ENCODE measurements at places on chromosomes 11 and 22.

DNA sequence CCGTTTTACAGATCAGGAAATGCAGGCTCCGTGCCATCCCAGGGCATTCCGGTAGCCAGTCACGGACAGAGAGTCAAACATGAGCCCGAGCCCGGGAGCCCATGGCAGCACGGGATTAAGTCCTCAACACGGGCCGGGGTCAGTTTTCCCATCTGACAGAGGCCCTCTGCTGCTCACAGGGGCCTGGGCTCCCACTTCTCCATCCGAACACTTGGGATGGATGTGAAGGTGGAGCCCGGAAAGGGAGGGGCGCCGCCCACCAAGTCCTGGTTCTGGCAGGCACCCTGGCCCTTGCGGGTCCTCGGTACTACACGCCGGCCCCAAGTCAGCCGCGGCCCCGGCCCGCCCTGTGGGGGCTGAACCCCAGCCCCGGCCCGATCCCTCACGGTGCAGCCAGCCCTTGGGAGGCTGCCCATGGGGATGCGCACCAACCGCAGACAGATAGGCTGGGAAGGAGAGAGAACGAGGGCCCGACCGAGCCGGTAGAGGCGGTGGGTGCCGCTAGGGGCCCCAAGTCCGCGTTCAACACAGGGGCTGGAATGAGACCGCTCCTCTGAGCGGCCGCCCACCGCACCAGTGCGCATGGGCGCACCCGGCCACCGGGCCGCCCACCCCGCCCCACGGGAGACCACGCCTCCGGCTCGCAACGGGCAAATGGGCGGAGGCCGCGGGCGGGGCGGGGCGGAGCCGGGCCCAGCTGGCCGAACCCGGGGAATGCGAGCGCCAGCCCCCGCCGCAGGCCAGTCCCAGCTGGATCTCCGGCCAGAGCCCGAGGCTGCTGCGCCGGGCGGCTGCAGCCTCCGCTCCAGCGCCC lies at the start of gene CAPN5:
Gene CAPN5, plus strand, starts transcription at position 743 of the 814 bp plus-strand sequence. CDS start 17,916 bp downstream, outside the sequence.
- peak; percentile 89 for DNase-seq

GRCh38 chr11:68966894-68967780 lies 13.6 kb downstream of the MRGPRD start:
- DNase-seq = no peak

GRCh38 chr11:30143098-30143705 lies 87.6 kb upstream of the FSHB start:
- no peak for DNase-seq

- no peak for DNase-seq
Measured at GRCh38 chr22:43320943-43321900, 21.9 kb downstream of the SCUBE1 start.

DNA sequence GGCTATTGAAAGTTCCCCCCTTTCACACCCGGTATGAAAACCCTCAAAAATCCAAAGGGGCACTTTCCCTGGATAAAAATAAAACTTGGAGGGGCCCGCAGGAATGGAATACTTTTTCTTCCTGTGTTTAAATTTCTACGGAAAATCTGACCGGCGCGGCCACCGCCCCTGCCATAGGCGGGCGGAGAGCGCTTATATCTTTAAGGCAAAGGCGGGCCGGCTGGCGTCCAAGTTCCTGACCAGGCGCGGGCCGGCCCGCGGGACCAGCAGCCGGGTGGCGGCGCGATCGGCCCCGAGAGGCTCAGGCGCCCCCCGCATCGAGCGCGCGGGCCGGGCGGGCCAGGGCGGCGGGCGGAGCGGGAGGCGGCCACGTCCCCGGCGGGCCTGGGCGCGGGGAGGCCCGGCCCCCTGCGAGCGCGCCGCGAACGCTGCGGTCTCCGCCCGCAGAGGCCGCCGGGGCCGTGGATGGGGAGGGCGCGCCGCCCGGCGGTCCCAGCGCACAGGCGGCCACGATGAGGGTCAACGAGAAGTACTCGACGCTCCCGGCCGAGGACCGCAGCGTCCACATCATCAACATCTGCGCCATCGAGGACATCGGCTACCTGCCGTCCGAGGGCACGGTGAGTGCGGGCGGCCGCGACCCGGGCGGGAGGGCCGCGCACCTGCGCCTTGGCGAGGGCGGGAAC lies at the start of gene ANO1:
Gene ANO1, plus strand, starts transcription at position 223 of the 686 bp plus-strand sequence. Its CDS starts 290 bp downstream, at position 513.
- DNase-seq = no peak

GRCh38 chr11:83093634-83094033 lies 21.9 kb upstream of the RAB30 start:
- DNase-seq = no peak

GRCh38 chr11:68164437-68164836 lies 43.2 kb upstream of the CHKA start:
- DNase-seq = no peak

DNA sequence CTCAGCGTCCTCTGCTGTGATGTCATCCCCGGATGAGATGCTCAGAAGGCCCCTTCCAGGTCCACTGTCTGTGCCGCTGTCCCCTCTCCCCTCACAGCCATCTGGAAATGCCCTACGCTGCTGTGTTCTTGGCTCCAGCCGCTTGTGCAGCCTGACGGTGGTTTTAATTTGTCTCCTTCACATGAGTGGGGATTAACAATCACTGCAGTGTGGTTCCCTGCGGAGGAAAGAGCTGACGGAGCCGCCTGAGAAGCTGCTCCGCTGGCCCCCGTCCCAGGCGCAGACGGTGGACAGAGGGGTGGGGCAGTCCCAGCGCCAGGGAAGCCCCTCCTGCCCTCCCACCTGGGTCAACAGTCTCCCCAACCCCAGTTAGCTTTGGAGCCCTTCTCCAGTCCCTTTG lies 67.5 kb upstream of the PHF21B start:
- no peak for DNase-seq

GRCh38 chr11:19673924-19674729 lies 38.5 kb upstream of the NAV2 start:
- no peak for DNase-seq

- no peak for DNase-seq
Measured at GRCh38 chr11:70135625-70136059, 57.5 kb downstream of the ANO1 start.

DNA sequence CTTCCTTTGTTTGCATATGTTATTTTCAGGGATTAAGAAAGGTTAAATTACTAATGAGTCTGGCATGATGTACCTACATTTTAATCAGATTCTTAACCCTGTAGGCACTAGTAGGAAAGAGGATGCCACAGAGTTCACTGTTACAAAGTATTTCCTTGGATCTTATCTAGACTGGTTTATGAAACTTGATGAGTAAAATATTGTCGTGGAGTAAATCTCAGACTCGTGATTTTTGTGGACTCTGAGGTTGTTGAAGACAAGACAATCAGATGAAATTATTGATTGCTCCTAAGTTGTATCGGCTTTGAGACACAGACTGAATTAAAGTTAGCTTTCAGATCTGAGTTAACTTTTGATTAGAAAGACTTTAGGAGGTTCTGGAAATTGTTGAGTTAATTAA lies 6.0 kb downstream of the KMT2A start:
- DNase-seq = no peak

DNA sequence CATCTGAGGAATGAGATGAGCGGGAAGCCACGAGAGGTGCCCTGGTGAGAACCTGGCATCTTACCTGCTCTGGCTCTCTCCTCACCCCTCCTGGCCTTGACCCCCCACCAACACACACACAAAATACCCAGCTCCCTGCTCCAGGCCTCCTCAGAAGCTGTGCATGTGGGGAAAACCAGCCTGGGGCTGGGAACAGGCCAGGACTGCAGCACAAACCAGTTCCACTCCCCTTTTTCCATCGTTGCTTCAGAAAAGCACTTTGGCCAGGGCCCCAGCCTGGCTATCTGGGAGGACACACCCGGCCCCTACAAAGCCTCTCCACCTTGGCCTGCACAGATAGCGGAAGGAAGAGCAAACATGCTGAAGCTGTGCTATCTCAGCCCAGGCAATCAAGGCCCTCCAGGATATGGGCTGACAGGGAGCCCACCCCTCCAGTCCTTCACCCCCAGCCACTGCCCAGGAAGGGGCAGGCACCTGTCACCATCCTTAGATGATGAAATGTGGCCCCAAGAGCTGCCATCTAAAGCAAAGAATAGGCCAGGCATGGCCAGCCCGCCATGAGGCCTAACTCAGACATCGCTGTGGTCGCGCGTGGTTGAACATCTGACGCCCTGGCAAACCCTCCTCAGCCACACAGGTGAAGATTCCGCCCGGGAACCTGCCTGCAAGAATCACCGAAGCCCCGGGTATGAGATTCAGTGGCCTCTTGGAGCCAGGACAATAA lies 35.4 kb downstream of the PISD start:
- no peak for DNase-seq

GRCh38 chr11:118152020-118152551 lies 537 bp downstream of the SCN4B start:
- no peak for DNase-seq

DNA sequence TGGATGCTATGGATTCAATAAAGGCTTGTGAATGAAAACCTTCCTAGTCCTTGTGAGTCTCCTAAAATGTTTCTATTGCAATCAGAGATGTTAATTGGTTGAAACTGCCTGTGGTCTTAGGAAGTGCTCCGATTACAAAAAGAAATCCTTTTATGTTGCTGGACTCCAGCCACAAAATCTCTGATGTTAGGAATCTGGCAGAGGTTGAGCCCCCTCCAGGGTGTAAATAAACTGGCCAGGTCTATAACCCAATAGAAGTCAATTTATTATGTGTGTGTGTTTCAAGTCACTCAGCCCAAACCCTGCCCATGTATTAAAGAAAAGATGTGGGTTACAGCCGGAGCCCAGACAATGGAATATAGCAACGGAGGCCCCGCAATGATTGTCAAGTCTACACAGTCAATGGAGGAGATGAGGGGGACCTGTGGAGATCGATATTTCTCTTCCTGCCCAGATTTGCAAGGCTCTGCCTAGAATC lies 218.1 kb upstream of the SORL1-AS1 start:
- no peak for DNase-seq

GRCh38 chr11:133919330-133920108 lies 37.2 kb downstream of the IGSF9B start:
- no peak for DNase-seq

GRCh38 chr11:92826603-92827002 lies 142.8 kb upstream of the MTNR1B start:
- DNase-seq = no peak

DNA sequence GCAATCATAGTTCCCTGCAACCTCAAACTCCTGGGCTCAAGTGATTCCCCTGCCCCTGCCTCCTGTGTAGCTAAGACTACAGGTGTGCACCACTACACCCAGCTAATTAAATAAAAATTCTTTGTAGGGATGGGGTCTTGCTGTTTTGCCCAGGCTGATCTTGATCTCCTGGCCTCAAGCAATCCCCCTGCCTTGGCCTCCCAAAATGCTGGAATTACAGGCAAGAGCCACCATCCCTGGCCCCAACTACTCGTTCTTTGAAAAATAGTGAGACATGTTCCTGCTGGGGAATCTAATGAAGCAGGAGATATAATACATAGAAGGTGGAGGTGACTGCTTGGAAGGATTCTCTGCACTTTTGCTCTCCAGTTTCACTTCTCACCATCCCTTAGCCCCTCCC lies 40.1 kb upstream of the RFPL3 start:
- DNase-seq = no peak

GRCh38 chr11:1055990-1056771 lies 18.5 kb upstream of the MUC2 start:
- no peak for DNase-seq

DNA sequence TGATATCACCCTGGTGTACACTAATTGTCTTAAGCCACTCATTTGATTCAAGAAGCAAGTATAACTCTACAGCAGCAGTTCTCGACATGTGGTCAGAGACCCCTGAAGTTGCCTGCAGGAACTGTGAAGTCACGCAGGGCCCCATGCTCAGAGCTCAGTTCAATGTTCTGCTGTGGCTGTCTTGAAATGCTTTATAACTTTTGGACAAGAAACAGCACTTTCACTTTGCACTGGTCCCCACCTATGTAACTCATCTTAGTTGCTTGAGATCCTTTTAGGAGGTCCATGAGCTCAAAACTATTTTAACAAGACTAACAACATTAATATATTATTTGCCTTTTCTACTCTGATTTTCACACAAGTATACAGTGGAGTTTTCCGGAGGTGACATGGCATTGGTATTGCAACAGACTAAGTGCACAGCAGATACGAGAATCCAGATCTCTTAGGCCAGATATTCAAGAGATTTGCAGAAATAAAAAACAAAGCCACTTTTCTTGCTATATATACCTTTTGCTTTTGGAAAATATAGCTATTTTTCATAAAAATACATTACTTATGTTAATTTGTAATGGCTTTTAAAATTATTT lies 64.8 kb downstream of the PRR5L start:
- no peak for DNase-seq

DNA sequence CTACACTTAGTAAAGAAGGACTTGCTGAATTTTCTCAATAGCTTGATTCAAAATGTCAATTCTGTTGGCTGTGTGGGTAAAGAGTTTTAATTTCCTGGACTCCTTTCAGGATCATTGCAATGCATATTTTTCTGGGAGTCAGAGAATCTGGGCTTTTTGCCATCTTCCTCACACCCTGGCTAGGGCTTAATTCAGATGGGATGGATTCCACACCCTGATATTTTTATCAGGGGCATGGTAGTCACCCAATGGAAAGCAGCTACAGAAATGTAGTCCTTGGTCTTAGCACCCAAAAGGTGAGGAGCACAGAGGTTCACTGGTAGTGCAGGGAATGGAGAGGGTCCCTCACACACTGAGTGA lies 79.3 kb downstream of the SGSM3 start:
- no peak for DNase-seq

DNA sequence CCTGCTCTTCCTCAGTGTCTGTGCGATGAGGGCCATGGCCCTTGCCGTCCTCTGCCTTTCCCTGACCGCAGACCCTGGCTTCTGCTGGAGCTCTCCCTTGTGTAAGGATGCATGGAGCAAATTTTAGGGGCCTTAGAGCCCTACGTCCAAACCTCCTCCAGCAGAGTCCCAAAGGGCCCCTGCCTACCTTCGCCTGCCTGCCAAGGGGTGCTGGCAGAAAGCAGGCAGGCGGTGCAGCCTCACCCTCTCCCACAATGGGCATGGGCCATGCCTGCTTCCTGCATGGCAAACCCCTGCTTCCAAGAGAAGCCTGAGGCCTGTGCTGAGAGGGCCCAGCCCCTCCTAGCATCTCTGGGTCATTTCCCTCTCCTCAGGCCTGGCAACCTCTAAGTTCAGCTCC lies 71.3 kb upstream of the FGF3 start:
- DNase-seq = no peak

- no peak for DNase-seq
Measured at GRCh38 chr11:67649634-67650510, 658 bp downstream of the ACY3 start.

- DNase-seq = no peak
Measured at GRCh38 chr11:133552938-133553337, 20.6 kb upstream of the OPCML start.

GRCh38 chr11:92866679-92867282 lies 102.7 kb upstream of the MTNR1B start:
- DNase-seq = no peak

DNA sequence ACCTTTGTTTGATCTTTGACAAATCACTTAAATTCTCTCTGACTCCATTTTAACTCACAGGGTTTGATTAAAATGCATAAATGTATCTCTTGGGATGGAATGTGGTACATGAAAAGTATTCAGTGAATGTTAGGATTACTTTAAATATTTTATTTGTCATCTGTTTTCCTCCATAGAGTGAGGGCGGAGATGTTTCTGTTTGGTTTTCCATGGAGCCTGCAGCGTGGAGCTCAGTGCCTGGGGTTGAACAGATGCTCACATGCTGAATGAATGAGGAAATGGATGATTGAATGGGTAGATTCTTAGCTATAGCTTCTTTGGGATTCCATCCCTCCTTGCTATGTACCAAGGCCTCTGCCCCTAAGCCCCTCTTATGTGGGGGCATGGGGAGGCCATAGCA lies 10.0 kb downstream of the TSPAN18 start:
- no peak for DNase-seq
